ENCODE measurements at places on chromosomes 16 and 17. TPM values are rescaled to one million over a fixed set of nuclear protein-coding genes. Genes with fewer than 3 reads are reported as not detected.

Gene OR1F1
- polyA plus RNA-seq = not detected

Gene CD300A
- polyA plus RNA-seq = 3.0 TPM

Gene CTRB2
- 31,205 TPM for polyA plus RNA-seq

Gene TBC1D3H
- polyA plus RNA-seq = not detected

Gene CA4
- polyA plus RNA-seq = 37.7 TPM
